CD8-positive, alpha-beta memory T cell (primary cell): ENCODE measurements at places on chromosomes 1 and 21. TPM values are rescaled to one million over a fixed set of nuclear protein-coding genes. Genes with fewer than 3 reads are reported as not detected.

CELA3A gene
- total RNA-seq = not detected

DNA sequence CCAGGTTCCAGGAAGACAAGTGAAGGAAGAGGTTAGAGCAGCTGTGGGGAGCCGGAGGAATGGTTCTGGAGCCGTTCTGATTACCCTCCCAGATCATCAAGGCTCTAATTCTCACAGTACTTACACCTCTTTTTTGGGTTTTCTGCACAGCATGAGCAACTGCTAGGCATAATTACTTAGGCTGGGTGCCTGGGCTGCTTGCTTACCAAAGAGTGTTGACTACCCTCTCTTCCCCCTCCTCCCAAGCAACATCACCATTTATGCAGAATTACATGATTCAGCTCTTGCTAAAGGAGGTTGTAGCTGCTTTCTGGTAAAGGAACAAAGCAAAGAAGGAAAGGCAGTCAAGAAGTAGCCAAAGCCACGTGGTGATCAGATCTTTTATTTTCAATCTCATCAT, 397.2 kb downstream of the KCNH1 start:
- H3K36me3 ChIP-seq = no peaks in the 10 kb centered on the region
- no peaks in the 10 kb centered on the region for H3K4me1 ChIP-seq
- H3K27ac ChIP-seq = no peak overlapping the region
- H3K4me3 ChIP-seq = no peak overlapping the region
- DNase-seq = no peak

RCSD1 gene
- total RNA-seq = 45.9 TPM

DNA sequence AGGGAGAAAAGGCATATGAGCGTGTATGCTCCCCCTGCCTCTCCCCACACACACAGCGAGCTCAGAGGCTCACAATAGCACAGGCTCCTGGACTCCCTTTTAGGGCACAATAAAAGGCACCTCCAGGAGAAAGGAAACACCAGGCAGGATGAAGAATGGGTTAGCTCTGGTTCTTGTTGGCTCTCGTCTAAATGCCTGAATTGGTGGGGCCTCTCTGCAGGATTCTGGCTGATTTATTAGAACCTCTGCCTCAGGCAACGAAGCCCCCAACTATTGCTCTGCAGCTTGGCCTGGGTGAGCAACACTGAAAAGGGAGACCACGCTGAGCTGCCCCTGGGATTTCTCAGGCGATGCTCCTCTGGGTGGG, 590.9 kb upstream of the PLXNA2 start:
- H3K4me1 ChIP-seq = no peaks in the 10 kb centered on the region
- no peak for DNase-seq
- no peaks in the 10 kb centered on the region for H3K27me3 ChIP-seq

DNA sequence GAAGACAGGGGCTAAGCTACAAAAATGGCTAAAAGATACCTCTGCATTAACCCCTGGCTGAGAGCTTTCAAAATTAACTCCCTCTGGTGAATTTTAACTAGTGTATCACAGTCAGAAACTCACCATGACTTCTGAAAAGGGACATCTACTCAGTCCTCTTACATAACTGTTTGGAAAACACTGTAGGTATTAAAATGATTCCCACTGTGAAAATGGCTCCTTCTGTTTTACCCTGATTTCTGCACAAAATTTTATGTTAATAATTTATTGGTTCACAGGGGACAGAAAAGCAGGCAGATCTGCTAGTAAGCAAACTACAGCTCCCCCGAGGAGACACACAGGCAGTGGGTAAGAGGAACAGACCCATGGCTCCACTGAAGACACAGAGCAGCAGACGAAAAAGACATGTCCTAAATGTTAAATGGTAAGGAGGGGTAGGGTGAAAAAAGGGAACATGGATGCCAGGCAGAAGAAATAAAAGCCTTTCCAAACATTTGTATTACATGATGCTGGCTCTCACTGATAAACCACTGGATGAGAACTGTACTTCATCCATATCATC, 111.7 kb downstream of the SLC45A1 start:
- peaks cover 68% of the 10 kb centered on the region for H3K4me1 ChIP-seq
- no peaks in the 10 kb centered on the region for H3K36me3 ChIP-seq
- no peaks in the 10 kb centered on the region for H3K27me3 ChIP-seq
- no peak for DNase-seq
- H3K27ac ChIP-seq = no peak overlapping the region

DNA sequence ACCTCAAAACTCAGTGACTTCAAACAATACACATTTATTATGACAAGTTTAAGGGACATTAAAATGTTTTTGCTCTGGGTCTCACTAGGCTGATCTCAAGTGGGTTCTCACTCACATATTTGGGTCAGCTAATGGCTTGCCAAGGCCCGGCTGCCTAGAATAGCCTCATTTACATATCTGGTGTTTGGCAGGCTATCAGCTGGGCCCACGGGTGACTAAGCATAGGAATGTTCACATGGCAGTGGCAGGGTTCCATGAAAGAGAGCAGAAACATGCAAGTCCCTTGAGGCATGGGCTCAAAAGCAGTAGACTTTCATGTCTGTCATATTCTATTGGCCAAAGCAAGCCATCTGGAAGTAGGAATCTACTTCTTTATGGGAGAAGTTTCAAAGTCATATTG, 492.6 kb downstream of the KCNT2 start:
- no peaks in the 10 kb centered on the region for H3K36me3 ChIP-seq
- no peak for DNase-seq
- H3K4me3 ChIP-seq = no peak overlapping the region
- H3K4me1 ChIP-seq = no peaks in the 10 kb centered on the region

AHCTF1 gene
- total RNA-seq = 49.6 TPM

GRCh38 chr1:96076589-96076988, 645.0 kb upstream of the PTBP2 start:
- H3K4me3 ChIP-seq = no peak overlapping the region
- H3K27me3 ChIP-seq = no peaks in the 10 kb centered on the region
- H3K4me1 ChIP-seq = no peaks in the 10 kb centered on the region
- no peaks in the 10 kb centered on the region for H3K36me3 ChIP-seq
- no peak overlapping the region for H3K27ac ChIP-seq
